Muscle of back (tissue), 13 donors: ENCODE measurements at places on chromosomes 4 and X. TPM values are rescaled to one million over a fixed set of nuclear protein-coding genes. Genes with fewer than 3 reads are reported as not detected.

The SMIM43 gene
- polyA plus RNA-seq, result 1.3 TPM

The SLC10A3 gene
- polyA plus RNA-seq, result 9.1 TPM

The SPANXN4 gene
- polyA plus RNA-seq, result not detected

The ODAPH gene
- polyA plus RNA-seq, result not detected

The NUDT10 gene
- polyA plus RNA-seq, result 1.9 TPM

The MAGED4 gene
- 25.4 TPM for polyA plus RNA-seq

The RAB9B gene
- polyA plus RNA-seq, result 34.5 TPM

The ASMT gene
- not detected for polyA plus RNA-seq

The PAGE1 gene
- not detected for polyA plus RNA-seq

The CBR4 gene
- polyA plus RNA-seq, result 16.0 TPM

The CAPN6 gene
- 667 TPM for polyA plus RNA-seq

The TAF7L gene
- polyA plus RNA-seq, result 0.16 TPM

The F8A1 gene
- polyA plus RNA-seq, result 8.0 TPM

The TMPRSS11A gene
- not detected for polyA plus RNA-seq

The CENPE gene
- 6.6 TPM for polyA plus RNA-seq

The NUP62CL gene
- polyA plus RNA-seq, result 0.44 TPM

The EIF1AX gene
- polyA plus RNA-seq, result 71.3 TPM

The SSX2B gene
- polyA plus RNA-seq, result not detected

The ASB12 gene
- polyA plus RNA-seq, result 19.3 TPM

The TRIM61 gene
- polyA plus RNA-seq, result 3.7 TPM

The ARHGAP24 gene
- polyA plus RNA-seq, result 50.0 TPM

The NR3C2 gene
- 19.1 TPM for polyA plus RNA-seq

The MUC7 gene
- polyA plus RNA-seq, result not detected

The TRAM1L1 gene
- 6.1 TPM for polyA plus RNA-seq

The ASB9 gene
- 2.7 TPM for polyA plus RNA-seq

The ZC4H2 gene
- 15.5 TPM for polyA plus RNA-seq

The STOX2 gene
- 6.9 TPM for polyA plus RNA-seq

The RNF128 gene
- not detected for polyA plus RNA-seq

The LNX1 gene
- 3.8 TPM for polyA plus RNA-seq

The ARMCX5 gene
- polyA plus RNA-seq, result 8.2 TPM

The MAGEA2 gene
- polyA plus RNA-seq, result not detected

The AKAP14 gene
- not detected for polyA plus RNA-seq

The RTL5 gene
- polyA plus RNA-seq, result 12.9 TPM

The FAAH2 gene
- 0.44 TPM for polyA plus RNA-seq

The PABPC4L gene
- 8.8 TPM for polyA plus RNA-seq

The REPS2 gene
- polyA plus RNA-seq, result 7.7 TPM

The NKX3-2 gene
- 0.24 TPM for polyA plus RNA-seq

The ARMCX4 gene
- polyA plus RNA-seq, result 37.5 TPM

The MAGEC1 gene
- polyA plus RNA-seq, result not detected

The TREX2 gene
- polyA plus RNA-seq, result 0.25 TPM

The MID1 gene
- polyA plus RNA-seq, result 20.6 TPM

The RNF212 gene
- polyA plus RNA-seq, result 5.6 TPM

The MAGEE2 gene
- 0.31 TPM for polyA plus RNA-seq

The TCEAL6 gene
- not detected for polyA plus RNA-seq

The MAGEA11 gene
- polyA plus RNA-seq, result not detected

The FGA gene
- not detected for polyA plus RNA-seq

The IL15 gene
- 6.4 TPM for polyA plus RNA-seq

The UGT2B10 gene
- polyA plus RNA-seq, result not detected

The ZFP42 gene
- polyA plus RNA-seq, result 0.13 TPM
